ENCODE measurements at places on chromosomes 2 and 18.

DNA sequence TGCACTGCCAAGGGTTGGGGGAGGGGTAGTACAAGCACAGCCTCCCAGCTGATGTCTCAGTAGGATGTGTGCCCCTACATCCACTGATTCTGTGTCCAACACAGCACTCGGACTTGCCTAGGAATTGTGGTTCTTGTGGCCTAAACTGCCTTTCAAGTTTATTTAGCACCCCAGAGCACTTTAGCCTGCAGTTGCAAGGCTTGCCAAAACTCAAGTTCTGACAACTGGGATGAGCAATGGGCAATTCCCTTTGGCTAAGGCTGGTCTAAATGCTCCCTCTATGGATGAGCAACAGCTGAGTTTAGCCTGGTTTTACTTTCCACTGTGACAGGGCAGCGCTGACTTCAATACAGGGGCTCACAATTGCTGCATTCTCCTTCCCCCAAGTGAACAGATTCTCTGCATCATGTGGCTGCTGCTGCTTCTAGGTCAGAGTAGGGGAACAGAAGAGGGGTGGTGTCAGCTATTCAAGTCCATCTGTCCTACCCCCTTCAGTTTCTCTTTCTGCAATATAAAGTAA, 471.5 kb downstream of the PIK3C3 start:
- H3K36me3 ChIP-seq, result no peaks in the 10 kb centered on the region
- no peak overlapping the region for H3K4me3 ChIP-seq
- no peaks in the 10 kb centered on the region for H3K4me1 ChIP-seq
- DNase-seq, result no peak
- H3K27ac ChIP-seq, result no peak overlapping the region

DNA sequence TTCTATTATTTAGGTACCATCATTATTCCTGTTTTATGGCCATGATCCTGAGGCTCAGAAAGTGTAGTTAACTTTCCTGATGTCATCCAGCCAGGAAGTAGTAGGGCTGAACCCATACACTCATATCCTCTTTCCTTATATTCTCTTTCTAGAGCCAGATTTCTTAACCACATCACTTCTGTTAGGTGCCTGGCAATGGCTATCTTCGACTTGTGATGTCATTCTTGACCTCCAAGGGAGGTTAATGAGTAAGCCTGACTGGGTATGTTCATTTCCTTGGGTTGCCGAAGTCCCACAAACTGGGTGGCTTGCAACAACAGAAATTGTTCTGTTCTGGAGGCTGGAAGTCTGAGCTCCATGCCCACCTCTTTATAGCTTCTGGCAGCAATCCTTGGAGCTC, 43.4 kb downstream of the ITGB6 start:
- H3K27me3 ChIP-seq, result peaks cover 49% of the 10 kb centered on the region
- no peak overlapping the region for H3K27ac ChIP-seq
- no peak overlapping the region for H3K4me3 ChIP-seq

GRCh38 chr2:171735991-171736710, 48.9 kb downstream of the DYNC1I2 start:
- H3K27me3 ChIP-seq, result no peaks in the 10 kb centered on the region
- peaks cover 3% of the 10 kb centered on the region for H3K4me1 ChIP-seq
- H3K27ac ChIP-seq, result no peak overlapping the region
- H3K36me3 ChIP-seq, result peaks cover 43% of the 10 kb centered on the region

DNA sequence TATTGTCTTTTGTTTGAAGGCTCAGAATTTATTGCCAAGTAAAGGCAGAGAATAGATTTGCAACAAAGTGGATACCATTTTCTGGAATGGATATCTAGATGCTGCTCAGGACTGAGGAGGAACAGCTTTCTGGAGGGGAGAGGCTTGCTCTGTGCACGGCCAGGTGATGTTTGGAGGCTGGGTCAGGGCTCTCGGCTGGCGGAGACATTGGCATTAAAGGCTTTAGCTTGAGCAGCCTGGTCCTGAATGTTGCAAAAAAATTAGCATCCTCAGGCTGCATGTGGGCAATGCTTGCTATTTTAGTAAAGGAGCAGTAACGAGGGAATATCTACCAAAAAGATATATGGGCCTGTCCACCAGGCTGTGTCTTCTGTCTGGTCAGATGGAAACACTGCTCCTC, 20.4 kb downstream of the RNF144A start:
- no peaks in the 10 kb centered on the region for H3K27me3 ChIP-seq
- no peak overlapping the region for H3K27ac ChIP-seq
- peaks cover 71% of the 10 kb centered on the region for H3K4me1 ChIP-seq
- peaks cover 4% of the 10 kb centered on the region for H3K36me3 ChIP-seq
- DNase-seq, result no peak
- no peak overlapping the region for H3K4me3 ChIP-seq

GRCh38 chr2:3242747-3243369, 134.8 kb downstream of the EIPR1 start:
- H3K4me1 ChIP-seq, result peaks cover 37% of the 10 kb centered on the region
- peak overlapping the region; percentile 49 for H3K4me3 ChIP-seq
- peak; percentile 23 for DNase-seq
- H3K36me3 ChIP-seq, result peaks cover 6% of the 10 kb centered on the region
- H3K27ac ChIP-seq, result peak overlapping the region; percentile 68

- H3K4me3 ChIP-seq, result peak overlapping the region; percentile 93
- H3K4me1 ChIP-seq, result peaks cover 23% of the 10 kb centered on the region
- H3K27me3 ChIP-seq, result no peaks in the 10 kb centered on the region
- peak overlapping the region; percentile 81 for H3K27ac ChIP-seq
- peak; percentile 20 for DNase-seq
Measured at GRCh38 chr2:37323781-37324535, 675 bp downstream of the PRKD3 start.

DNA sequence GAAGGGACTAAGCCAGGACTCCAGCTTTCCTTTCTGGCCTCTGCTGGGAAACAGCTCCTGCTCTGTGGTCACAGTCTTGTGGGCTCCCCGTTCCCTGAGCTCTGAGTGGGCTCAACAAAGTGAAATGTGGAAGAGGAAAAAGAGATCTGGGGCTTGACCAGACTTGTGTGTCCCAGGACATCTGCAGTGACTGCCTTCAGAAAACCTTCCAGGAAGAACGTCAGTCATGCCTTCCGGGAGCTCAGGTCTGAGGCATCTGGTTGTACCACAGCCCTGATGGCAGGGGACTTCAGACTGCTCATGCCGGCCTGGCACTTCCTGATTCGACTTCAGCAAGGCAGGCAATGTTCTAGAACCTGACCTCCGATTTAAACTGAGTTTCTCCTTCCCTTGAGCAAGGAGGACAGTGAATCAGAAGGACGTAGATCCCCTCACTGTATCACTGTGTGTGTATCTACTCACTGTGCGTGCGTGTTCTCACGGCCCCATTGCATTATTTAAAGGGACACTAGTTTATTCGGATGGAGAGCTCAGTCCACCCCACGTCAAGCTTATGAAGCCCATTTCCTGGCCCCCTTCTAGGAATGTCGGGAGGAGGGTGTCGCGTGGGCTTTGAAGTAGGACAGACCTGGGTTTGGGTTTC, 548 bp upstream of the FBLN7 start:
- no peak overlapping the region for H3K27ac ChIP-seq
- H3K4me1 ChIP-seq, result peaks cover 3% of the 10 kb centered on the region
- peak overlapping the region; percentile 46 for H3K4me3 ChIP-seq
- H3K27me3 ChIP-seq, result peaks cover 40% of the 10 kb centered on the region
- H3K36me3 ChIP-seq, result no peaks in the 10 kb centered on the region

DNA sequence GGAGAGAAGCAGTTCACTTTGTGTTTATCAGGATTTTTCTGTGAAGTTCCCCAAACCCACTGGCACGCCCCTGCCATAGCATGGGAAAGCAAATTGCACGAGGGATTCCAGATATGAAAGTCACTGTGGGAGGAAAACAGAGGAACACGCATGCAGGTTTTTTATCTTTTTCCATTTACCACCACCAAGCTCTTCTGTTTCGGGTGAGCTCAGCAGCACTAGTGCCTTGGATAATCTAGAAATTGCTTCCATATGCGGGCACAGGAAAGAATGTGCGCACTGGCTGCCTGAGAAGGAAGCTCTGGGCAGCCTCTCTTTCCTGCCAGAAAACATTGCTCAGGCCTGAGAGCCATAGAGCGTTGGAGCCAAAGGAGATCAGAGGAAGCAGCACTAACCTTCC, 65.9 kb upstream of the WIPF1 start:
- no peak for DNase-seq
- peaks cover 50% of the 10 kb centered on the region for H3K4me1 ChIP-seq
- no peak overlapping the region for H3K27ac ChIP-seq
- H3K4me3 ChIP-seq, result no peak overlapping the region
- peaks cover 5% of the 10 kb centered on the region for H3K36me3 ChIP-seq

DNA sequence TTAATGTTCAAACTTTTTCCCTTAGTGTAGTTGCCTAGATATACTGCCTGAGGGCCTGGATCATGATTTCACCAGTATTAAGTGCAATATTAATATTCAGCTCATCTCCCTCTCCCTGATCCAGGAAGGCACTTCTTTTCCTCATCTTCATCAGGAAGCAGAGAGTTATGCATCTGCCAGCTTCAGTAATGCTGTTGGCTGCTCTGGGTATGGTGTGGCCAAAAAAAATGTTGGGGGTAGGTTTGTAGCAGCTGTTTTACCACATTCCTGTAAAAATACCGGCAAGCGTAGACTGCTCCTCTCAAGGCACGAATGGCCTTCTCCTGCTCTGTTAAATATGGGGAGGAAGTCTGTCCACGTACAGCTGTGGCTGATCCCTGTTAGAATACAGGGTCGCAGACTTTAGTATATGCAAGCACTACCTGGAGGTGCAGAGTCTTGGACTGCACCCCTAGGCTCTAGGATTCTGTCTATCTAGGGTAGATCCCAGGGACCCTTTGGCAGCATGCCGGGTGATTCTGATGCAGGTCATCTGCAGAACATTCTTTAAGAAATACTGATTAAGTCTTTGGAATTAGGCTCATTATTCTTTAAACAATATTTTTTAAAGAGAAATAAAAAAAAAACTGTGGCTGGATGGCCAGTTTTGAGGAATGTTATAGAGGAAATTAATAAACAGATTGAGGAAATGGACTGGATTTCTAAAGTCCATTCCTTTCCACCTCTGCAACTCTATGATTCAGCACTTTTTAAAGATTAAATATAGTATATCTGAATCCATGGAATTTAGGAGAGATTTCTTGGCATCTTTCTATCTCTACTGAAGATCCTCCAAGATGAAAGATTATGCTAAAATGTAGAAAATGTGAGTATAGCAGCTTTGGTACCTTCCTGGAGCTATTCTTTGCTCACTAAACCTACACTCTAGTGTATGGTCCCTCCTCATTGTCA, 21.0 kb upstream of the GLS start:
- H3K27me3 ChIP-seq, result no peaks in the 10 kb centered on the region
- no peak for DNase-seq
- no peaks in the 10 kb centered on the region for H3K36me3 ChIP-seq
- no peak overlapping the region for H3K4me3 ChIP-seq
- H3K27ac ChIP-seq, result no peak overlapping the region

DNA sequence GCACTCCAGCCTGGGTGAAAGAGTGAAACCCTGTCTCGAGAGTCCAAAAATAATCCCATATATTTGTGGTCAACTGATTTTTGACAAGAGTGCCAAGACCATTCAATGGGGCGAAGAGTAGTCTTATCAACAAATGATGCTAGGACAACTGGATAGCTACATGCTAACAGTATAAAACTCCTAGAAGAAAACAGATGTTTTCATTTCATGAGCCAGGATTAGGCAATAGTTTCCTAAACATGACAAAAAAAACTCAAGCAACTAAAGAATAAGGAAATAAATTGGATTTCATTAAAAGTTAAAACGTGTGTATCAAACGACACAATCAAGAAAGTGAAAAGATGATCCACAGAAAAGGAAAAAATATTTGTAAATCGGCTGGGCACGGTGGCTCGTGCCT, 6.3 kb downstream of the LIMS2 start:
- no peak for DNase-seq
- no peak overlapping the region for H3K4me3 ChIP-seq
- H3K27me3 ChIP-seq, result peaks cover 91% of the 10 kb centered on the region
- no peaks in the 10 kb centered on the region for H3K4me1 ChIP-seq
- H3K36me3 ChIP-seq, result no peaks in the 10 kb centered on the region
- H3K27ac ChIP-seq, result no peak overlapping the region

- H3K4me1 ChIP-seq, result no peaks in the 10 kb centered on the region
- no peak overlapping the region for H3K4me3 ChIP-seq
- no peak for DNase-seq
- no peaks in the 10 kb centered on the region for H3K27me3 ChIP-seq
- H3K27ac ChIP-seq, result no peak overlapping the region
Measured at GRCh38 chr2:21429747-21430146, 306.0 kb downstream of the TDRD15 start.

DNA sequence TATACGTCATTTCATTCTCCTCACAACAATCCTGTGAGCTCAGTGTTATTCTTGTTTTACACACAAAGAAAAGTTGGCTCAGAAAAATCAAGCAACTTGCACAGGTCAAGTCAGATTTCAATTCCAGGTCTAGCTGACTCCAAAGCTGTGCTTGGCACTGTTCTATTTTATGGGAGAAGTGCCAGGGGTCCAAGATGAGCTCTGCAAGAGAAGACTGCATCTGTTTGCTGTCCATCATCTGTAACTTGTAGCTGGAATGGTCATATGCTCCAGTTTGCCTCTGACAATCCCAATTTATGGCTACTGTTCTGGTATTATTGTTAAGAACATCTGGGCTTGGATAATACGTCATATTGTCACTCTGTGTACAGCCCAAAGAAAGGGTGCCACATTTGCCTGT, 28.9 kb downstream of the KCNF1 start:
- no peak for DNase-seq
- H3K27ac ChIP-seq, result no peak overlapping the region
- H3K4me3 ChIP-seq, result no peak overlapping the region
- peaks cover 61% of the 10 kb centered on the region for H3K27me3 ChIP-seq
- peaks cover 3% of the 10 kb centered on the region for H3K36me3 ChIP-seq

GRCh38 chr18:49960376-49960775, 147.0 kb upstream of the ACAA2 start:
- no peak overlapping the region for H3K4me3 ChIP-seq
- H3K27me3 ChIP-seq, result peaks cover 85% of the 10 kb centered on the region
- H3K4me1 ChIP-seq, result peaks cover 26% of the 10 kb centered on the region
- peaks cover 2% of the 10 kb centered on the region for H3K36me3 ChIP-seq

- no peaks in the 10 kb centered on the region for H3K27me3 ChIP-seq
- H3K4me3 ChIP-seq, result no peak overlapping the region
- no peak for DNase-seq
- H3K4me1 ChIP-seq, result no peaks in the 10 kb centered on the region
- H3K36me3 ChIP-seq, result no peaks in the 10 kb centered on the region
Measured at GRCh38 chr2:188345831-188346458, 54.3 kb downstream of the GULP1 start.

DNA sequence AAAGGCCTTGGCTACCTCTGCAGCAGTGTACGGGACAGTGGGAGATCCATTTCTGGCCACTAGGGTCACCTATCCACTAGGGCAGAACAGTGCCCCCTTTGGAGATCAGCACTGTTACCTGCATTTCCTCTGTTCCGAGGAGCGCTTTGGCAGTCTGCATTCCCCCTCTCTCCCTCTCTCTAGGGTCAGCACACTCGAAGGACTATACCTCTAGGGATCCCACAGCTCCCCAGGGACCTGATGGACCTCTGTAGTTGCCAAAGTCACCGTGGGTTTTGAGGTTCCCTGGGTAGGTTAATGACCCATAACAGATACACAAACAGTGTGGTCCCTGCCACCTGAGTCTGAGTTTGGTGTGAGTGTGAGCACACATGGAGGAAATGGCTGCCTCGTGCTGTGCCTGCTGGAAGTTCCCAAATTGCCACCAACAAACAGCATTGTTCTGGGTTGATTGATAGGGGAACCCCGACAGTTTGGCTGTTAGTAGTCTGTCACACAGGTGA, 99.8 kb upstream of the VWC2L start:
- H3K27ac ChIP-seq, result no peak overlapping the region
- H3K36me3 ChIP-seq, result no peaks in the 10 kb centered on the region
- H3K27me3 ChIP-seq, result no peaks in the 10 kb centered on the region
- H3K4me3 ChIP-seq, result no peak overlapping the region
- no peak for DNase-seq
- H3K4me1 ChIP-seq, result no peaks in the 10 kb centered on the region

- H3K4me1 ChIP-seq, result no peaks in the 10 kb centered on the region
- no peak for DNase-seq
- no peaks in the 10 kb centered on the region for H3K27me3 ChIP-seq
- no peak overlapping the region for H3K4me3 ChIP-seq
- H3K27ac ChIP-seq, result no peak overlapping the region
Measured at GRCh38 chr2:166344286-166345113, 31.2 kb downstream of the SCN9A start.

Measured in central memory CD8-positive, alpha-beta T cell (primary cell).